ENCODE measurements at places on chromosomes 13 and 19. TPM values are rescaled to one million over a fixed set of nuclear protein-coding genes. Genes with fewer than 3 reads are reported as not detected.

CKM gene
- under 0.01 TPM for total RNA-seq

CYP2F1 gene
- total RNA-seq, result not detected

ADAMTS10 gene
- 1.2 TPM for total RNA-seq

SLAIN1 gene
- 0.59 TPM for total RNA-seq

ATP7B gene
- total RNA-seq, result 2.2 TPM

PRR22 gene
- total RNA-seq, result 0.78 TPM

RNU6-9 gene
- total RNA-seq, result not detected
